ENCODE measurements at places on chromosomes 13 and 19. TPM values are rescaled to one million over a fixed set of nuclear protein-coding genes. Genes with fewer than 3 reads are reported as not detected.
A peak's percentile ranks its signal among the peaks of the same experiment; 100 is the strongest.

GRCh38 chr13:46615888-46616531 lies 63.0 kb downstream of the LRCH1 start:
- DNase-seq, result peak; percentile 48

The CD209 gene
- total RNA-seq, result under 0.01 TPM

DNA sequence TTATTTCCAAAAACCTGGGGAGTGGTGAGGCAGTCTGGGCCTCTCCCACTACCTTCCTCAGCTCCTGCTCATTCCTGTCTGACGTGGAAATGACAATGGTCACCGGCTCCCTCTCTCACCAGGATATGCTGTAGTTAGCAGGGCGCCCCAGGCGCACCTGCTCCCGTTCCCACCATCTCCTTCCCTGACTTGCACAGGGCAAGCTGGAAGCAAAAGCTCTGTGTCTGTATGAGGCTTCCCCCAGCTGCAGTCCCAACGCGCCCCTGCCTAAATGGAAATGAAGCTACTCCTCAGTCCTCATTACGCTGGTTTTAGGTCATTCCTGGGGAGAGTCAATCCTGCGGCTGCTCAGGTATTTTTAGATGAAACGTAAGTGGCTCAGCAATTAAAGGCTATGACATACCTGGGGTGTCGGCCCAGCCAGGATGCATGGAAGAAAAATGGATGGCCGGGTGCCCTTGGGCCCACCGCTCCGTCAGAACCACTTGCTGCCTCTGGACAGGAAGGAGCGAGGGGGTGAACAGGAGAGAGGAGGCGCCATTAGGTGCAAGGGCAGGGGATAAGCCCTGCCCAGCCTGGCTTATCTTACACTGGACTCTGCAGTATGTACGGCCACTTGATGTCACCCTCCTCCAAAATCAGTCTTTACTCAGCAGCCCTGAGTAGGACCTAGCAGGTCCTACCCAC lies 32.4 kb downstream of the DHRS12 start:
- DNase-seq, result no peak

- DNase-seq, result no peak
These were observed 130.6 kb upstream of the VSTM2B start for GRCh38 chr19:29395111-29395733.

DNA sequence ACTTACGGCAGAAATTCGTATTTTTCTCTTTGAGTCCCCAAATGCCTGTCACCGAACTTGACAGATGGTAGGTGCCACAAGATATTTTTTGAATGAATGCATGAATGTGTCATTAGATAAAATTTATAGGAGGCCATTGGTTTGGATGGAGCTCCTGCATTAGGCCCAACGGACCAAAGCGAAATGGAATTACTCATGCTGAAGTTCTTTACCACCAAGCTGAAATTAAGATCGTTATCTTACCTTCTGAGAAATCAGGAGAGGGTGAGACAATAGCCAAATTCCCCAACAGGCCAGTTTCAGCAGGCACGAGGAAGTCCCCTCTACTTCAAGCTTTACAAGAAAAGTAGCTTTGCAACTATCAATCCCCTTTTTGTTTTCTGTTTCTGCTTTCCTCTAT lies 452.5 kb upstream of the ARGLU1 start:
- no peak for DNase-seq

The HSPBP1 gene
- total RNA-seq, result 41.4 TPM

The MCEMP1 gene
- not detected for total RNA-seq

DNA sequence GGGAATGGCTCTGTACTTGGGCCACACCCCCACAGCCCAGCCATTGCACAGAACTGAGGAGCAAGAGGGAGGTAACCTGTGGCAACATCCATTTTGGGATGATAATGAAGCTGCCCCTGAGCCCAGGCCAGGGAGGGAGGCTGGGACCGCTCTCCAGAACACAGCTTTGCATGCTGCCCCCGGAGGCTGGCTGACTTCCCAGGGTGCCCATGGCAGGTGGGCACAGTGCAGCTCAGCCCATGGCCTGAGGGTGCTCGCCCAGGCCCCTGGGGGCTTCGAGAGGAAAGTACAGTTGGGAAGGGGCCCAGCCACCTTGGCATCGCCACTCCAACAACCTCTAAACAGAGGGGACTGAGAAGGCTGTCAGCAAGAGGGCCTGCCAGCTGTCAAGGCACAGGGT lies 5.7 kb downstream of the COPE start:
- no peak for DNase-seq

The FBXO46 gene
- 7.8 TPM for total RNA-seq

The CEACAM4 gene
- total RNA-seq, result not detected

The PRR22 gene
- total RNA-seq, result 0.51 TPM

DNA sequence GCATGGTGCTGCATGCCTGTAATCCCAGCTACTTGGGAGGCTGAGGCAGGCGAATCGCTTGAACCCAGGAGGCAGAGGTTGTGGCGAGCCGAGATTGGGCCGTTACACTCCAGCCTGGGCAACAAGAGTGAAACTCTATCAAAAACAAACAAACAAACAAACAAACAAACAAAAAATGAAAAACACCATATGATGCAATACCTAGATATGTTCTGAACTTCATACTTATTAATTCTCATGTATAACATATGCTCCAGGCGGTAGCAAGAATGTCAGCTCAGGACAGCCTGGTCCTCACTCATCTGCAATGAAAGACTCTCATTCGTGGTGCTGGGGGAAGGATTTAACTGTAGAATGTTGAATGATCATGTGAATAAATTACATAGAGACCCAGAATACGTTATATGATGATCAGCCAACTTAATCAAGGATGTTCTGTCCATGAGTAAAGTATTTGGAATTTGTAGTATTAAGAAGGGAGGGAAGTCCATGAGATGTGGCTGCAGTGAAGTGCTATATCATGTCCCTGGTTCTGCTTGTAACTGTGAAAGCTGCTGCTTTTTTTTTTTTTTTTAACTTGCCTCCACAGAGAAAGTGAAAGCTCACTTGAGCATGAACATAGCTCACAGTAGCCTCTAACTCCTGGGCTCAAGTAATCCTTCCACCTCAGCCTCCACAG lies 206.8 kb downstream of the UQCRFS1 start:
- DNase-seq, result no peak

The LCP1 gene
- total RNA-seq, result not detected

The TMEM150B gene
- not detected for total RNA-seq

DNA sequence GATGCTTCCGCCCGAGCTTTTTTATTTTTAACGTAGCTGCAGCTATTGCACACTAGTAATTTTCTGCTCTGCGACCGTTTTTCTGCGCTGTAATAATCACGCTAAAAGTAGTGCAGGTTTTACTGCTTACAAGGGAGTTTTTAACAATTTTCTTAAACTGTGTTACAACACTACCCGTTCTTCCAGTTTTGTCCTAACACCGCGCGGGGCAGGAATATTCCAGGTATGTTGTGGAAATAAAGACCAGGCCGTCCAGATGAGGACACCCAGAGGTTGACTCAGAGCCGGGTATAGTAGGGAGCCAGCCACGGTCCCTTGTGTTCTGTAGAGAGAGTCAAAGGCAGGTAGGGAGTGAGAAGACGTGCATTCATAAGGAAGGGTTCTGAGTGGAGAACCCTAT lies 21.7 kb downstream of the ZNF274 start:
- DNase-seq, result no peak

The PRSS57 gene
- not detected for total RNA-seq

DNA sequence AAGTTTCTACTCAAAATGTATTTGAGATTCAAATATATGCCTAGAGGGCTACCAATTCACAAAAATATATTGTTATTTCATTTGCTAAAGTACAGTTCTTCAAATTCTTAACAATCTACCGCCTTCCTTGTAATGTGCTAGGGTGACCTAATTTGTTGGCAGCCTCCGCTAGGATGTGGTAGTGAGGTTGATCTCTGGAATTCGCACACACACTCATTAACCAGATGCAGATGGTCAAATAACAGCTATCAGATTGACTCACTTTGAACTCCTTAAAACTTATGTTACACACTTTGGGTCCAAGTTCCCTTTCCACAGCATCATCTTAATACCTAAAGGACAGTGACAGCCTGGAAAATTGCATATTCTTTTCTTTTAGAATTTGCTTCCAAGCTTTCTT lies 367.3 kb downstream of the DCT start:
- DNase-seq, result no peak

The FAM216B gene
- total RNA-seq, result not detected

The ZNF471 gene
- 3.2 TPM for total RNA-seq

- DNase-seq, result no peak
These were observed 27.1 kb downstream of the MBNL2 start for GRCh38 chr13:97249093-97249795.

The TMEM86B gene
- total RNA-seq, result 1.1 TPM

The DUXA gene
- total RNA-seq, result not detected

DNA sequence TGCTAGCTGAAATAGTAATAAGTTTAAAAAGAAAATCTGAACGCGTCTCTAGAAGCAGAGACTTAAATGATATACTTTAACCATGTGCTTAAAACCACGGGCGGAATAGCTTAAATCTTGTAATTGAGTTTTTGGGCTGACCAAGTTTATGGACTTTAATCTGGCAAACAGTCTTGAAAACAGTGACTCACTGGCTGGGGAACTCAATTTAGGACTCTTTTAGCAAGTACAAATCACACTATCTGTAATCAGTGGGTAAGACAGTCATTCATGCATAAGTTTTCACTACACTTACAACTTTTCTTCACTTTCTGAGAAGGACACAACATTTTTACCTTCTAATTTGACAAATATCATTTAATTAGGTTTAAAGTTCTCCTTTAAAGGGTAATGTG lies 26.8 kb downstream of the ZNF627 start:
- DNase-seq, result no peak

DNA sequence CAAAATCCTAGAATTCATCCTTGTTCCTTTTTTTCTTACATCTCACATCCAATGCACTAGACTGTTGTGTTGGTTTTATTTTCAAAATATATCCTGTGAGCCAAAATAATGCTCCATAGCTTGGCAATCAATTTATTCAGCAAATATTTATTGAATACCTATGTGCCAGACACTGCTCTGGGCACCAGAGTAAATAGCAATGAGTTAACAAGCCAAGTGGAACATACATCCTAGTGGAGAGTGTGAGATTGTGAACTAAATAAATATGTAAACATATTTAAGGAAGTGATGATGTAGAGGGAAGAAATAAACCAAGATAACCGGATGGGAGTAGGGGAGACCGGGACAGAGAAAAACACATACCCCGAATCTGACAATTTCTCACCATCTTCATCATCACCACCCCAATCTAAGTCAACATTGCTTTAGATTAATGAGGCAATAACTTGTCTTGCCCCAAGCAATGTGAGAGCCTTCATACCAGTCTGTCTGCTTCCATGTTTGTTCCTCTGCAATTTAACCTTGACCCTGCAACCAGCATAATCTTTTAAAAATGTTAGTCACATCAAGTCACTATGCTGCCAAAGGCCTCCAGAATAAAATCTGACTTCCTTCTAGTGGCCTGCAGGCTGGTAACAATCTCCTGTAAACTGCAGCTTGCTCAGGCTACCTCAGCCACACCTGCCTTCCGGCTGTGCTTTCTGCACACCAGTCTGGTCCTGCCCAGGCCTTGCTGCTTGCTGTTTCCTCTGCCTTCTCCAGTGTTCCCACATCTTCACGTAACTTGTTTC lies 199.2 kb downstream of the DLEU7 start:
- DNase-seq, result no peak

DNA sequence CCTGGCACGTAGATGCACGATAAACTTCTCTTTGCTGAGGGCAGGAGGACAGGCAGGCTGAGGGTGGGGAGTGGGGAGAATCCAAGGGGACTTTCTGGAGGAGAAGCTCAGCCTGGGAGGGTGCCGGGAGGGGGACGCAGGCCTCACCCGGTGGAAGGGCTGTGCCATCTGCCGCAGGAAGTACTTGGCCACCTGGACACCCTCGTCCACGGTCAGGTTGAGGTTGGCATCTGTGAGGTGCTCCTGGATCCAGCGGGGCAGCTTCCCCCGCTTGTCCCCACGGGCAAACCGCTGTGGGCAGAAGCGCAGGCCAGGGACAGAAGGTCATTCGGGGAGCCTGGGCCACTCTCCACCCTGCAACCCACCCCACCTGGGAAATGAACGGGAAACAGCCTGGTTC lies 11.5 kb downstream of the KLC3 start:
- DNase-seq, result no peak

The DDA1 gene
- 20.9 TPM for total RNA-seq

- DNase-seq, result peak; percentile 92
These were observed 4.0 kb downstream of the PIK3R2 start for GRCh38 chr19:18156841-18157464.

The FLT1 gene
- total RNA-seq, result 74.7 TPM

The HRC gene
- total RNA-seq, result not detected

- DNase-seq, result no peak
These were observed 47.9 kb downstream of the SPACA7 start for GRCh38 chr13:112424098-112424497.

DNA sequence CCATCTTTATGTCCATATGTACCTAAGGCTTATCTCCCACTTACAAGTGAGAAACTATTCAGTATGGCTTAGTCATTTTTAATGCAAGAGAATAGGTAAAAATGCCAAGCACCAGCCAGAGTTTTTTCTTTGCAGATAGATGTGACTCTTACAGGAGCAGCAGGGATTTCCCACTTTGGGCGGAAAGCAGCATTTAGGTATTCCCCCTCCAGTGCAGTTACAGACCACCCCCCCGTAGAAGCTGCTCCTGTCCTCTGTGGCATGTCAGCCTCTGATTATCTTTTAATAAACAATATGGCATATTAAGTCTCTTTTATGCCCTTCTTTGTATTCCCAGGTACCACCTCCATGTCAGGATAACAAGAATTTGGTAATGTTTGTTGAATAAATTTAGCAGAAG lies 24.7 kb upstream of the USPL1 start:
- DNase-seq, result no peak

The AKT2 gene
- total RNA-seq, result 45.8 TPM

The DNMT1 gene
- total RNA-seq, result 37.9 TPM

DNA sequence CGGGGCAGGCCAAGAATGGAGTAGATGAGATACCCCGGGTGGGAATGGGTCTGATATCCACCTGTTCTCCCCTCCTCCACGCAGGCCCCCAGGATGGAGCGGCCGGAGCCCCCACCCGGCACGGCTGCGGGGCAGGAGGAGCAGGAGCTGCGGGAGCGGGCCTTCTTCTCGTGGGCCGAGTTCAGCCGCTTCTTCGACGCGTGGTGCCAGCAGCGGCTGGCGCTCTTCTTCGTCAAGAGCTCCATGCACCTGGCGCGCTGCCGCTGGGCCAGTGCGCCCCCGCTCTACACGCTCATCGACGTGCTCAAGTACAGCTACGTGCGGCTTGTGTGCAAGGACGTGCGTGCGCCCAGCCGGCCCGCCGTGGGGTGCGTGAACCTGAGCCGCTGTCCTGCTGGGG lies 1.2 kb downstream of the ZSWIM9 start:
- DNase-seq, result no peak

The KL gene
- total RNA-seq, result 1.0 TPM

Data from dermis blood vessel endothelial cell (primary cell).